Pulmonary artery endothelial cell (primary cell): ENCODE measurements at places on chromosomes 16 and 17. TPM values are rescaled to one million over a fixed set of nuclear protein-coding genes. Genes with fewer than 3 reads are reported as not detected.

CRAMP1 gene
- 6.7 and 9.3 TPM in 2 replicates for total RNA-seq

SMIM36 gene
- not detected in 2 replicates for total RNA-seq

SLFN14 gene
- not detected in 2 replicates for total RNA-seq

EVPLL gene
- not detected in 2 replicates for total RNA-seq

GINS2 gene
- total RNA-seq, result 8.8 and 13.3 TPM in 2 replicates
